ENCODE measurements at places on chromosomes 5 and 9.

DNA sequence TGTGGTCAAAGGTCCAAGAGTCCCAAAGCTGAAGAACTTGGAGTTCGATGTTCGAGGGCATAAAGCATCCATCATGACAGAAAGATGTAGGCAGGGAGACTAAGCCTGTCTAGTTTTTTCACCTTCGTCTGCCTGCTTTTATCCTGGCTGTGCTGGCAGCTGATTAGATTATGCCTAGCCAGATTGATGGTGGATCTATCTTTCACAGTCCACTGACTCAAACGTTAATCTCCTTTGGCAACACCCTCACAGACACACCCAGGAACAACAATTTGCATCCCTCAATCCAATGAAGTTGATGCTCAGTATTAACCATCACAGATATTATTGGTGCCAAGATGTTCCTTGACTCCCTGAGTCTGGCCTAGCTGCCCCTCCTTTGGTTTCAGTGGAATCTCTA is 530.8 kb upstream of the CLINT1 start:
- DNase-seq, result no peak

DNA sequence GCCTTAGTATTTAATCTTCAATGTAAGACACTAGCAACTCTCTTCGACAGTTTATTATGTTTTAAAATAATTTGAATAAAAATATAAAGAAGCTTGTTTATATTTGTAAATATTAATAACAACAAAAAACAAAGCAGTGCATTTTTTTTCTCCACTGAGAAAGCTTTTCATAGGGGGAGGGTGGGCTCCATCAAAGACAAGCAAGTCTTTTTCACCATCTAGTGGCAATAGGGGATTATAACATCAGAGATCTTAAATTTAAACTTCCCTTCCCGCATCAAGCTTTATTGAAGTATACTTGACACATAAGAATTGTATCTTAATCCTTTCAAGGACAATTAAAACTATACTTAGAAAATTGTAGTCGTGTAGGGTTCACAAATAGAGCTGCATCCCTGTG is 9.3 kb upstream of the OR13F1 start:
- DNase-seq, result no peak

DNA sequence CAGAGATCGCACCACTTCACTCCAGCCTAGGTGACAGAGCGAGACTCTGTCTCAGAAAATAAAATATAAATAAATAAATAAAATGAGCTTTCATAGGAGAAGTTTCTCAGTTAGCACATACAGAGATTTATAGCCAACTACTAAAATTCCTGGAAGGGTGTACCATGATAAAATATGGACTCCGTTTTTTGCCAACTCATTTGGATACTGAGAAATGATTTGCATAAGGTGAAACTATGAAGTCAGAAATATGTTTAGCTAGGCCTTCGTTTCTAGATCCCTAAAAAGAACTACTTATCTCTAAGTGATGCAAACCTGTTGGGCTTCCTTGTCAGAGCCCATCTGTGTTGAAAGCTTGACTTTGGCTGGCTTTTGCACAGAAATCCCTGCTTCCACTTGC is 56.9 kb upstream of the SLC1A1 start:
- DNase-seq, result no peak

GRCh38 chr5:143801252-143801939 is 10.6 kb upstream of the HMHB1 start:
- DNase-seq, result no peak

- DNase-seq, result no peak
Measured at GRCh38 chr9:15482146-15482545, 28.6 kb downstream of the PSIP1 start.

- no peak for DNase-seq
Measured at GRCh38 chr5:110753600-110753999, 14.8 kb downstream of the SLC25A46 start.

- no peak for DNase-seq
Measured at GRCh38 chr9:93380410-93381060, 71.0 kb upstream of the FAM120A start.

DNA sequence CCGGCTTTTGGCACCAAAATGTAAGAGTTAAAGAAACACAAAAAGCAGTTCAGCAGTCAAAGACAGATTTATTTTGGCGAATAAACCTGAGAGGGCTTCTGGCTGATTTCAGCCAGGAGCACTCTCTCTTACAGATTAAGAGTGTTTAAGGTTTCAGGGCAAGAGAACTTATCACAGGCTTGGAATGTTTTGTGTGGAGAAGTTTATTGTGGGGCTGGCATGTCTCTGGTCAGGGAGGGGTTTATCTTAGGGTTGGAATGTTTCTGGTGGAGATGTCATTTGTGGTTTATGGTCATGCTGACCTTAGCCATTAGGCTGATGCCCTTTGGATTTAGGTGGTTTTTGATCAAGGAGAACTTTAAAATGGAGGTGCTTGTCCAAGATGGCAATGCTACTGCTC is 622.3 kb upstream of the PTPRD start:
- no peak for DNase-seq

DNA sequence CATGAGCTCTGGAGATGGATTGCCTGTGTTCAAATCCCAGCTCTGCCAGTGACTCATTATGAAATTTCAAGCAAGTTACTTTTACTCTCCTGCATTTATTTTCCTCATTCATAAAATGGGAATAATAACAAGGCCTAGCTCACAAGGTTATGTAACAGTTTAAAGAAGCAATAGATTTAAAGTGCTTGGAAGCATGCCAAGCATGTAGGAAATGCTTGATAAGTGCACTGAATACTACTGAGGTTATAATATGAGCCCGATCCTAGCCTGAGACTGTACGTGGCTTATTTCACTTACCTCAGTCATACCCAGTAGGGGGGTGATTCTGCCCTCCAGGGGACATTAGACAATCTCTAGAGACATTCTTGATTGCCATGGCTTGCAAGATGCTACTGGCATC is 734.1 kb upstream of the WWC1 start:
- DNase-seq, result no peak

DNA sequence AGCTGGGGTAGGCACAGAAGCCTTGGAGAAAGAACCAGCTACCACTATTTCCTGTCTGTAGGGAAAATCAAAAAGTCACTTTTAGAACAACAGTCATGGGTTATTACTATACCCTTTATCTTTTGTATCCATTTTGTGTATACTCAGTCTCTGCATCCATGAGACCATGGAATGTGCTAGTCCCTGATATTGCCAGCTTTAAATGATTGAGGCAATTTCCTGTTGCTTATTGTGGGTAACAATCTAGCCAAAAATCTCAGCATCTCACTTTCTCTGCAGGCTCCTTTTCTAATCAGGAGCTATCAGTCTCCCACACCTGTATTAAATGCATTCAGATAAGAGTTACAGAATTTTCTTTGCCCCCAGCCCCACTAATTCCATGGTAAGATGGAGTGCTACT is 968 bp upstream of the KDM3B start:
- no peak for DNase-seq

- DNase-seq, result peak; percentile 38
Measured at GRCh38 chr9:121073038-121073437, 1.7 kb upstream of the CNTRL start.

DNA sequence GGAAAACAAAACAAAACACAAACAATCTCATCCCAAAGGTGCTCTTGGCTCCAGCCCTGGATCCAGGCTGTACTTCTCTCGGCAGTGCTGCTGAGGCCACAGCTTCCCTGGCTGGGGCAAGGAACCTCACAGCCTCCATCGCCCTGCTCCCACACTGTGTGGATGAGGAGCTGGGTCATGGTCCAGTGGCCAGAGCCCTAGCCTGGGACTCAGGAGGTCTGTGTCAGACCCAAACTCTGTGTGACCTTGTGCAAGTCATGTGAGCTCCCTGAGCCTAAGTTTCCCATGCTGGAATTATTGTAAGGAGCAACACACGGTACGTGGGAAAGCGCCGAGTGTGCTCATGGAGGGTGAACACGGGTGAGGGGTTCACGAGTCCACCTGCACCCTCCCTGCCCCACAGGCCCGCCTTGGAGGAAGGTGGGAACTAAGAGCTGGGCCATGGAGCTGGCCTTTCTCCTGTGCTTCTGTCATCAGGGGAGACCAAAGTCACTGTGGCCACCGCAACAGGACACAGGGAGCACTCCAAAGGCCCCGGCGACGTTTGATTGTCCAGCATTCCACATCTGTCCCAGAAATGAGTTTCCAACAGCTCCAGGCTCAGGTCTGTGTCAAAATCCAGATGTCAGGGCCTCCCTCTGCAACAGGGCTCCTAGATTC is 26.2 kb upstream of the SMU1 start:
- no peak for DNase-seq

GRCh38 chr5:177312649-177313181 is 1.0 kb upstream of the MXD3 start:
- peak; percentile 20 for DNase-seq

DNA sequence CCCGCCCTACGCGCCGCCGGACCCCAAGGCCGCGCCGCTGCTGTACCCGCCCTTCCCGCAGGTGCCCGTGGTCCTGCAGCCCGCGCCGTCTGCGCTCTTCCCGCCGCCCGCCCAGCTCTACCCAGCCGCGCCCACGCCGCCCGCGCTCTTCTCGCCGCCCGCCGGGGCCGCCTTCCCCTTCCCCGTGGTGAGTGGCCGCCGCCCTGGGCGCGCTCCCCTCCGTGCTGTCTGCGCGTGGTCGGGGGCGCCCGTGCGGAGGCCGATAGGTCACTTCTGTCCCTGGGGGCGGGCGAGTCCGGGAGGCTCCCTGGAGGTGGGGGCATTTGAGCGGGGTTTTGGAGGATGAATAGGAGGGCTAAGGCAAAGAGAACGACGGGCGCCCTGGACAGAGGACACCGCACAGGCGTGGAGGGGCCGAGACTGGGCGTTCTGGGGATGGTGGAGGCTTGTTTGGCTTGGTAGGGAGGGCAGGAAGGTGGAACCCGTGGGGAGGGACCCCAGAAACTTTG is 9.6 kb downstream of the PRRT1B start:
- DNase-seq, result no peak

DNA sequence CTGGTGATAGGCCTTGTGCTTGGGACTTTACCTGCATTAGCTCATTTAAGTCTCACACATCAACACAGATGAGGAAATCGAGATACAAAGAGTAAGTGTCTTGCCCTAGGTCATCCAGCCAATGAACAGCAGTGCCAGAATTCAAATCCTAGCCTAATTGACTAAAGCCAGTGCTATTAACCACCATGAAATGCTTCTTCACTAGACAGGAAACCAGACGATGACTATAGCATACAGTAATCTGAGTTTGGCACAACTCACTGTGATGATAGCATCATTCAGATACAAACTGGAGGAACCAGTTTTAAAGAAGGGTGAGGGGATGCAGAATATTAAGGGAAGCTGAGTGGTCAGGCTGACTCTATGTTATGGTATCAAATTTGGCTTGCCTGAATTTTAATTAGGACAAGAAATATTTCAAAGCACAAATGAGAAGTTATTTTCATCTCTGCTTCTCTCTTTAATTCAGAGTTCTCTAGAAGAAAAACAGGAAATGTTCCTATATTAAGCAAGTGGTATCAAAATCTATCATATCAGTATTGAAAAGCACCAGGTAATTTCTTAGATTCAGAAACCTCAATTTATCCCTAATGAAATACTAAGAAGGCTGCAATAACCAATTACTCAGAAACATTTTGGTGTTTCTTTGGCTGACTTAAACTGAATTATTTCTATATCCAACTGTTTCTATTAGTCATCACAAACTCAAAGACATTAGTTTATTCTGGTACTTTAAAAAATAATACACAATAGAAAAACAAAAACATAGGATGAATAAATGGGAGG is 147.0 kb upstream of the RASA1 start:
- peak; percentile 95 for DNase-seq

DNA sequence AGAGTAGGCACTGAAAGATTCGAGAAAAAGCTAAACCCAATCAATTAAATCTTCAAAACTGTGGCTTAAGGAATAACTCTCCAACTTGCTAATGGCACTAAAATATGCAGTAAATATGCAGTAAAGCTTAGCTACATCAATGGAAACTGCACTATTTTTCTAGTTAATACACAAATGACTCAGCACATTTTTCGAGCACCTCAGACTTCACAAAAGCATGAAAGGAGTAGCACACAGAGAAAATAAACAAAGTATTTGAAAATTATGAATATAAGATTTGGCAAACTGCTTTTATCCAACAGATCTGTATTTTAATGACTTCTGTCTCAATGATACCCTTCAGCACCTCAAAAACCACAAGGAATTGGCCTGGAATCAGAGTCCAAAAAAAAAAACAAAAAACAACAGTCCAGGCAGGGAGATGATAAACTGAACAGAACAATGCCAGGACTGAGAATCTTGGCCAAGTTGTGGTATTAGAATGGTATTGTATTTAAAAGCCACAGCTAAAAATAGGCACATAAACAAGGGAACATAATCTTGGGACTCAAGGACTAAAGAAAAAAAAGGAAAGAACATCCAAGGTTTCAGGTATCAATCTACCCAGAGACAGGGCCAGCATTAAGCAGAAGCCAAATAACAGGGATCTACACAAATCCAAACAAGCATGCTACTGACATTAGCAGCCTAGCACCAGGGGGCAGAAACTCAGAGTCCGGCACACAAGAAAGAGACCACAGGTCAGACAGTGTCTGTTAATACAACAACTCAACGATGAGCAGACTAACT is 21.4 kb downstream of the TMEM245 start:
- peak; percentile 89 for DNase-seq

Measured in astrocyte of the spinal cord (primary cell).